Forelimb muscle (tissue), 1 donor: ENCODE measurements at places on chromosomes 5 and 9.

DNA sequence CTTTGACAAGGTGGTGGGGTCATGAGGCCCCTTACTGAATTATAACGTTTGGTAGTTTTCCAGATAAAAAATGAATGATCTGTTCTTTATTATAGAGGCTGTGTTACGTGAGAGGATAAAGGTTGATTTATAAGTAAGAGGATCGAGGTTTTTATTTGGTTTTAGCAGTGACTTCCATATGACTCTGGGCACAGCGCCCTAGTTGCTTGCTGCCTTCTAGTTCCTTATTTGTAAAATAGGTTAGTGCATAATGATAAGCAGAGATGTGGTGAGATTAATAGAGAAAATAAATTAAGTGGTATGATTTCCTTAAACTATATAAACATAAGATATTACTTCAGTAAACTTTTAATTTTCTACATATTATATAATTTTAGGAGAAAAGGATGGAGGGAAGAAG lies 29.8 kb downstream of the MRRF start:
- DNase-seq: no peak

DNA sequence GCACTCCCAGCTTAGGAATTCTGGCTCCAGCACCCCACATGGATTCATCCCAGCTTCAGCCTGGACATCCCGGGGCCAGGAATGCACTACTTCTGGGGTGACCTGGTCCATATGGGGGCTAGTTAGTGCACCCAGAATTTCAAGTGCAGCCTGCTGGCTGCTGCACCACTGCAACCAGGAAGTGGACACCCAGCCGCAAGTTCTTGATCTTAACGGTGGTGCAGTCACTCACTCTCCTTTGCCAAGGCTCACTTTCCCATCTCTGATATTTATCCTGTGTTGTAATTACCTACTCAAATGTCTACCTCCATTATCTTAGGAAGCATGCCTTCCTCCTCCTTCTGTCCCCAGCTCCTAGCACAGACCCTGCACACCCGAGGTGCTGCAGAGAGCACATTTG lies 26.2 kb upstream of the RAB14 start:
- no peak for DNase-seq

DNA sequence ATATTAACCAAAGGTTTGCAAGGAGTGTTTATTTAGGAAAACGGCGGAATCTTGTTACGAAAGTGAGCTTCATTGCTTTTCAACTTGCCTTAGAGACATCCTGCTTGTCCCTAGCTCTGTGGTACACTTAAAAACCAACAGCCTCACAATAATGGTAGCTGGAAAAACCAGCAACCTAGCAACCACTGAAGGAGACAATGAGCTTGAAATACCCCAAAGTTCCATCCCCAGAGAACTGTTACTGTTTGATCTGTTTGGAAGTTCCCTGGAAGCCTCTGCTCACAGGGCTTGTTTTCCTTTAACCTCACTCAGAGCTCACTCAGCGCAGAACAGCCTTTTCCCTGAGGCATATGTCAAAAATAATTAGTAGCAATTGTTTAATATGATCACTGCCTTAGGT lies 43.2 kb downstream of the SH3TC2 start:
- no peak for DNase-seq

GRCh38 chr5:2864515-2865105 lies 113.1 kb upstream of the IRX2 start:
- no peak for DNase-seq

DNA sequence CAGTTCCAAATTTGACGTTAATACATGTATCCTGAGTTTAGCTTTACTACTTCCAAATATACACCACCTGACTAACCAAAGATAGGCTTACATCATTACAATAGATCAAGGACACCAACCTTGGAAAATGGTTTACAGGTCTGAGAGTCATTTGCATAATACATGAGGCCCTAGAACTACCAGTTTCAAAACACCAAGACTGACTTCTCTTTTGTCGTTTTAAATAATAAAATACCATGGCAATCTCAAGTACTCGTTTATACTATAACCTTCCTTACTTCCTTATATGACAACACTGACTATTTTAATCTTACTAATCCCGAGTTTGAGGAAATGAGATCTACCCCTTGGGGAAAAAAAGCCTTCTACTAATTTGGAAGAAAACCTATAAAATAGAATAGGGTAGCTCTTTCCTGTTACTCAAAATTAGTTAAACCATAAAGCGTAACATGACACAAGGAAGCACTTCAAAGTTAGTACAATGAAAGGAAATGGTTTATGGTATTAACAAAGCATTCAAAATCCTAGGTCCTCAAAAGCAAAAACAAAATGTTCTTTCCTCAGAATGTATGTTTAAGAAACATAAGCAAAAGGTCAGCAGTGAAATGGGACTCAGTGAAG lies 42.1 kb downstream of the UBQLN1 start:
- no peak for DNase-seq

DNA sequence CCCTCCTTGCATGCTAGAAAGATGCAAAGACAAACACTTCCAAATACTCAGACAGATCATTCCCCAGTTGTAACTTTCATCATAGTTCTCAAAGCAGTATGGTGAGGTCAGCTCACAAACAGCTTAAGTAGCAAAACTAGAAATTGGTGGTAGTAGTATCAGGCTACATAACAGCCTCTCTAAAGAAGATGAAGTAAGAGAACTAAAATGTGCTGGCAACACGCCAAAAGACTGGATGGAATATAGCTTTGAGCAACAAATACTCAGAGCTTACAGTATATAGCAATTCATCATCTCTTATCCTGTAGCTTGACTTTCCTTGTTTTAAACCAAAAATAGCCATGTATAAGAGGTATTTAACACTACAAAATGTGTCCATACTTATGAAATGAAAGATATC lies 7.5 kb downstream of the PFDN1 start:
- DNase-seq: no peak

DNA sequence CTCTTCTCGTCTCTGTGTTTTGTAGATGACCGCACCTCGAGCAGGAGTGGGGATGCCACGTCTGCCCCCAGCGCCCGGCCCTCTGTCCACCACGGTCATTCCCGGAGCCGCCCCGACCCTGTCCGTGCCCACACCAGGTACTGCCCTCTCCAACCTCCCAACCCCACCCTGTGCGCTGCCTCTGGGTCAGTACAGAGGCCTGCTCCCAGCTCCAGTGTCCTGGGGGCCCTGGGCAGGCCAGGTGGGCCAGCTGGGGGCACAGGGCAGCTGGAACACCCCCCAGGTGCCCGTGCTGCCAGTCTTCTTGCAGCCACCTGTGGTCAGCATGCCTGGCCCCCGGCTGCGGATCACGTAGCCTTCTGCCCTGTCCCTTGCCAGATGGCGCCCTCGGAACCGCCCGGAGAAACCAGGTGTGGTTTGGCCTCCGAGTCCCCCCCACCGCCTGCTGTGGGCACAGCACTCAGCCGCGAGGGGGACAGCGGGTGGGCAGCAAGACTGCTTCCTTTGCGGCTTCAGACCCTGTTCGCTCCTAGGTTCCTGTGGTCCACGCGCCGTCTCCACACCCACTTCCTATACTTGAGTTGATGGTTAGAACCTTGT lies 133.7 kb downstream of the WNK2 start:
- no peak for DNase-seq

GRCh38 chr9:134655586-134656333 lies 14.2 kb downstream of the COL5A1 start:
- no peak for DNase-seq

DNA sequence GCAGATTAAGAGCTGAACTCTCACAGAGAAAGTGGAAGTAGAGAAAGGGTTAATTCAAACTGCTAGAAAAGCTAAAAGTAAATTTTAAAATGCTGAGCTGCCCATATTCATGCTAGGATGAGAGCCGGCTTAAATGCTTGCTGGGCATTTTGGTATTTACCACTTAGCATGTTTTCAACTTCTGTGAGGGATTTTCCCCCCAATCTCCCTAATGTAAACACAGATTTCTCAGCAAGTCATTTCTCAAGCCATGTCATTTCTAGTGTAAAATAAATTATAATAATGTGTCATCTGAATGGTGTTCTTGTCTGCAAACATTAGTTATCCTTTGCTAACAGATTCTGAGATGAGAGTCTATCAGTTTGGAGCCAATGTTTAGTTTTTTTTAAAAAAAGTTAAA lies 22.3 kb downstream of the RPS23 start:
- no peak for DNase-seq

- DNase-seq: no peak
Measured at GRCh38 chr9:88521308-88521707, 13.7 kb upstream of the NXNL2 start.

DNA sequence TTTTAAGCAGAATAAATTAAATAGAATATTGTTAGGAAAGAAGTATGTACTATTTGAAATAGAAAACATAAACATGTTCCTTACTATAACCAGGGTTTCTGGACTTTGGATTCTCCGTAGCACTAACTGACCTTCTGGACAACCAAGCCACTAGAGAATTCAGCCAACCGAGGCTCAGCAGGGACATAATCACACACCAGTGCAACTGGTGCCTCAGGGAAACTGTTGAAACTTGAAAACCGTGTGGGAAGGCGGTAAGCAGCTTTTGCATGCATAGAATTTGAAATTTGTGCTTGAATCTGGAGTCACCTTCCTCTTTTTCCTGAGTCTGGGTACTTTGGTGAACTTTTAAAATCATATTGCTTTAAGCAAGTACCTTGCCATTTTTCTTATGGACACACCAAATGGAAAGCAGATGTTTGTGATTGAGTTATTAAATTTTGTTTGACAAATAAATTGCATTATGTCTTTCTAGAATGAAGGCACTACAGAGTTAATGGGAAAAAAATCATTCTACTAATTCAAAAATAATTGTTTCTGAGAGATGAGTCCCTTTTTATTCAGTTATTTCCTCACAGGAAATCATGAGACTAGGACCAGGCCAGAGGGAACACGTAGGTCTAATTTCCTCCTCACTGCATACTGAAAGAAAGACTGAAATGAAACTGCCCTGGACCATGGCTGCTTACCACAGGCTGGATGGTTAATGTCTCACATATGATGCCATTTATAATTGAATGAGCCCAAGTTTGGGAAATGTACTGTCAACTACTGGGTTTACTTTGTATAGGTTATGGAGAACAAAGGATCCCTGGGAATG lies 20.6 kb upstream of the SCAMP1 start:
- DNase-seq: no peak

- DNase-seq: no peak
Measured at GRCh38 chr9:121744687-121745395, 93.4 kb downstream of the DAB2IP start.

DNA sequence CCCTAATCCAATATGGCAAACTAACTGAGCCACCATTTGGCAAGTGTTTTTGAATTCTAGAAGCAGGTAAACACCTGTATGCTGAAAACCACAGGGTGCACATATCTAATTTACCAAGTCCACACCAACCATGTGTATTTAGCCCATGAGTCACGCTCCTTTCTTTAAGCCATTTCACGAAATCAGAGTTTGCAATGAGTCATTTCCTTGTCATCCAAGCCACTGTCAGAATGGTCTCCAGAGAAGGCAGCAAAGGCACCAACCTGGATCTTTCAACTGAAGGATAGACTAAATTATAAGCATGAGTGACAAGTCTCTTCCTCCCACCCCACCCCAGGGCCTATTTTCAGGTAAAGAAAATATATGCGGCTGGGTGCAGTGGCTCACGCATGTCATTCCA lies 110.0 kb downstream of the PAX5 start:
- no peak for DNase-seq

GRCh38 chr5:21154526-21154925 lies 1166.5 kb upstream of the CDH18 start:
- DNase-seq: no peak

DNA sequence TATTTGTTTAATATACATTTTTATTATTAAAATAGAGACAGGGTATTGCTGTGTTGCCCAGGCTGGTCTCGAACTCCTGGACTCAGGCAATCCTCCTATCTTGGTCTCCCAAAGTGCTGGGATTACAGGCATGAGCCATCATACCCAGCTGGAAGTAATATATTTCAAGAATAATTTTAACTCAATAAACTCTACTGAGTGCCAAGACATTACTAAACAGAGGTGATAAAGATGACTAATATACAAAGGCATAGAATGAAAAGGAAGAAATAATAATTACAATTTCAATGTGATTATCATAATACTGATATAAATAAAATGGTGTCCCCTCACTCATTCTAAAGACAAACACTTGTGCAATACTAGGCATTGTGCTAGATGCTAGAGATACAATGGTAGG lies 13.9 kb downstream of the GOLPH3 start:
- DNase-seq: no peak

GRCh38 chr5:76590027-76590426 lies 33.2 kb downstream of the F2RL2 start:
- DNase-seq: no peak

DNA sequence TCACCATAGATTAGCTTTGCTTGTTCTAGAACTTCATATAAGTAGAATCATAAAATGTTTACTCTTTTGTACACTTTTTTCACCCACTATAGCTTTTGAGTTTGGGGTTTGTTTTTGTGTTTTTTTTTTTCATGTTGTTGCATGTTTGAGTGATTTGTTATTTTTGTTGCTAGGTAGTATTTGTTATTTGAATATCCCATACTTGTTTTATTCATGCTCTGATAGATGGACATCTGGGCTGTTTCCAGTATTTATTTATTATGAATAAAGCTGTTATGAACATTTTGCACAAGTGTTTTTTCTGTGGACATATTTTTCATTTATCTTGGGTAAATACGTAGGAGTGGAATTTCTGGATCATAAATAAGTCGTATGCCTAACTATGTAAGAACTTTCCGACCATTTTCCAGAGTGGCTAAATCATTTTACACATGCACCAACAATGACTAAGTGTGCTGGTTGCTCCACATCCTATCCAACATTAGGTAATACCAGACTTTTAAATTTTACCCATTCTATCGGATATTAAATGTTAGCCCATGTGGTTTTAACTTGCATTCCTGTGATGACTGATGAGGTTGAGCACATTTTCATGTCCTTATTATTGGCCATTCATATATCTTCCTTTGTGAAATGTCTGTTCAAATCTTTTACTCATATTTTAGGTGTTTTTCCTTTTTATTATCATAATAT lies 69.1 kb upstream of the NR4A3 start:
- no peak for DNase-seq

- DNase-seq: no peak
Measured at GRCh38 chr5:10750909-10751308, 10.1 kb downstream of the DAP start.

DNA sequence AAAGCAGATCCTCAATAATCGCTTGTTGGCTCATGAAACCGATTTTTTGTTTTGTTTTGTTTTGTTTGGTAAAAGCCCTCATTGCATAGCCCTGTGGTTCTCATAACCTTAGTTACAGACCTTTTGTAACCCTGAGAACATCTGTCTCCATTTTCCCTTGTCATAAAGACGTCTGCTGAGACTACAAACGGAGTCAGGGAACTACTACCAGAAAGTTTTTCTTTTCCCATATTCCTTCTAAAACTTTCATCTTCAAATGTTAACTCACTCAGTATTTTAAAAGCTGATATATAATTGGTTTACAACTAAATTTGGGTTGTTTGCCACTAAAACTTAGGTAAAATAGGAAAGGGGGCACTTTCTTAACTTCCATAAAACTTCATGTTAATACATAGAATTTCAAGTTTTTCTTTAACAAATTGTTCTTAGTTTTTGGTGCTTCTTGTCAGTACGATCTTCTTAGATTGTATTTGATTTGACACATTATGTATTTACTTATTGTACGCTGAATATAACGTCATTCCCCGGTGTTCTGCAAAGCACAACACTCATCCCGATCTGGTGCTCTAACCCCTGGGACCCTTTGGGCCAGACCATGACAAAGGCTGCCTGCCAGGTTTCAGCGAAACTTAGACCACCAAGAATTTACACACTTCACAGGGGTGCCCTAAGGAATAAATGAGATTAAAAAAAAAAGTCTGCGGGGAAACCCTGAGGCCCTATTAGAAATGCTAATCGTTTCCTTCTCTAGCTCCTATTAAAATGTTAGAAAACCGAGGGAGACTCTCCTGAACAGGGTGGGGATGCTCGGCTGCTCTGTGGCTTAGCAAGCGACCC lies 1.1 kb upstream of the ANP32B start:
- no peak for DNase-seq

GRCh38 chr5:130705368-130705767 lies 459.7 kb downstream of the HINT1 start:
- DNase-seq: no peak
